ENCODE measurements at places on chromosomes 7 and 10. TPM values are rescaled to one million over a fixed set of nuclear protein-coding genes. Genes with fewer than 3 reads are reported as not detected.

Gene GPC2
- total RNA-seq, result 0.83 TPM

Gene CDH23
- 14.4 TPM for total RNA-seq

- no peak for DNase-seq
- H3K4me3 ChIP-seq, result no peak overlapping the region
- H3K27ac ChIP-seq, result no peak overlapping the region
- no peaks in the 10 kb centered on the region for H3K27me3 ChIP-seq
- no peaks in the 10 kb centered on the region for H3K4me1 ChIP-seq
- H3K36me3 ChIP-seq, result no peaks in the 10 kb centered on the region
These were observed 146.7 kb upstream of the COL1A2 start for GRCh38 chr7:94247970-94248369.

- no peaks in the 10 kb centered on the region for H3K4me1 ChIP-seq
- no peaks in the 10 kb centered on the region for H3K27me3 ChIP-seq
- no peak overlapping the region for H3K27ac ChIP-seq
- no peaks in the 10 kb centered on the region for H3K36me3 ChIP-seq
These were observed 288.2 kb upstream of the MAGI2 start for GRCh38 chr7:79741684-79742083.

- H3K27ac ChIP-seq, result no peak overlapping the region
- no peaks in the 10 kb centered on the region for H3K27me3 ChIP-seq
- DNase-seq, result no peak
- H3K4me3 ChIP-seq, result no peak overlapping the region
These were observed 79.5 kb downstream of the SLC13A1 start for GRCh38 chr7:123120286-123120685.

Gene NT5C3A
- total RNA-seq, result 18.1 TPM

DNA sequence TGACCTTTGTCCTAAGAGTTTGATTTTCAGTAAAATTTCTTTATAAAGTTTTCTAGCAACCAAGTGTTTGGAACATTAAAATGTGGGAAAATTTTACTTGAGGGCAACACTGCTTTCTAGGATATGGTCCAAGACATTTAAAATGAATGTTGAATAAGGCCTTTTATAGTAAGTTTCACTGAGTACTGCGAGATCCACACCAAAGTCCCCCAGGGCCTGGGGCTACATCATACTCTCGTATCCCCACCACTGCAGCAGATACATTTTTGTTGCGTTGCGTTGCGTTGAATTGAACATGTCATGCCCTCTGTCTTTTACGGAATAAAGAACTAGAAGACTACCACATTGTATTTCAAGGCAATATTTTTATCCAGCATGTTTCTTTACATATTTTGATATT is 44.5 kb downstream of the PRTFDC1 start:
- no peaks in the 10 kb centered on the region for H3K4me1 ChIP-seq
- no peak overlapping the region for H3K4me3 ChIP-seq
- no peak for DNase-seq
- no peaks in the 10 kb centered on the region for H3K36me3 ChIP-seq

Gene ABLIM1
- total RNA-seq, result 83.1 TPM

DNA sequence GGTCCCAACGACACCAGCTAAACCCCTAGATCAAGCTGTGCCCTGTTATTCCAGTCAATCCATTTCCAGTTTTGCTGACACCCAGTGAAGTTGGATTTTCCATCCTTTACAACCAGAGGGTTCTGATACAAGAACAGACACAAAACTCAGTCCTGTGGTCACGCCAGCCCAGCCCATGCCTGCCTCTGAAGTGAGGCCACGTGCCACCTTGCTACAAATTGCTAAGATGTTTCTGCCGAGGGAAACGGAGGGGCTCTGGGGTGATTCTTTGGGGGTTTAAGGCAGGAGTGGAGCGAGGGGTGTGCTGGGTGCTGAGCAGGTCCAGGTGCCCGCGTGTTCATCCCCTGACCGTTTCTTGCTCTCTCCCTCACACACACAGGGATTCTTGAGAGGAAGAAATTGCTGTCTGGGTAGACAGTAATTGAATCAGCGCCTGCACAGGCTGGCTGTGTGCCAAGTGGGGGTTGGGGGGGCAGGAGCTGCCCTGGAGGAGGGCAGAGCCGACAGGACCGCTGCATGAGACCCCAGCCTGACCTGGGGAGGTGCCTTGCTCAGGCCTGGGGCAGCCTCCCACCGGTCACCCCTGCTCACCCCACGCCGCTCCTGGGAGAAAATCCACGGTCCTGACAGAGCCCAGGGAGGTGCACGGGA is 38.1 kb downstream of the ADAP1 start:
- H3K27me3 ChIP-seq, result no peaks in the 10 kb centered on the region
- DNase-seq, result no peak
- H3K4me3 ChIP-seq, result no peak overlapping the region
- peaks cover 15% of the 10 kb centered on the region for H3K4me1 ChIP-seq
- H3K27ac ChIP-seq, result no peak overlapping the region

GRCh38 chr10:45553155-45553554 is 119.4 kb downstream of the ZFAND4 start:
- no peaks in the 10 kb centered on the region for H3K36me3 ChIP-seq
- H3K27me3 ChIP-seq, result no peaks in the 10 kb centered on the region
- no peaks in the 10 kb centered on the region for H3K4me1 ChIP-seq
- no peak for DNase-seq
- H3K27ac ChIP-seq, result no peak overlapping the region

Gene CFAP70
- total RNA-seq, result 1.0 TPM

- H3K27ac ChIP-seq, result no peak overlapping the region
- H3K4me1 ChIP-seq, result peaks cover 6% of the 10 kb centered on the region
- peaks cover 10% of the 10 kb centered on the region for H3K27me3 ChIP-seq
- DNase-seq, result no peak
- no peaks in the 10 kb centered on the region for H3K36me3 ChIP-seq
- H3K4me3 ChIP-seq, result no peak overlapping the region
These were observed 8.6 kb downstream of the VWC2 start for GRCh38 chr7:49781996-49782395.

GRCh38 chr7:31850066-31850465 is 163.1 kb downstream of the PPP1R17 start:
- H3K27me3 ChIP-seq, result no peaks in the 10 kb centered on the region
- H3K4me3 ChIP-seq, result no peak overlapping the region
- peaks cover 4% of the 10 kb centered on the region for H3K4me1 ChIP-seq

GRCh38 chr7:155191137-155191536 is 106.5 kb upstream of the INSIG1 start:
- no peak overlapping the region for H3K4me3 ChIP-seq
- H3K27ac ChIP-seq, result no peak overlapping the region
- H3K36me3 ChIP-seq, result no peaks in the 10 kb centered on the region
- H3K27me3 ChIP-seq, result no peaks in the 10 kb centered on the region
- no peaks in the 10 kb centered on the region for H3K4me1 ChIP-seq
- DNase-seq, result no peak

DNA sequence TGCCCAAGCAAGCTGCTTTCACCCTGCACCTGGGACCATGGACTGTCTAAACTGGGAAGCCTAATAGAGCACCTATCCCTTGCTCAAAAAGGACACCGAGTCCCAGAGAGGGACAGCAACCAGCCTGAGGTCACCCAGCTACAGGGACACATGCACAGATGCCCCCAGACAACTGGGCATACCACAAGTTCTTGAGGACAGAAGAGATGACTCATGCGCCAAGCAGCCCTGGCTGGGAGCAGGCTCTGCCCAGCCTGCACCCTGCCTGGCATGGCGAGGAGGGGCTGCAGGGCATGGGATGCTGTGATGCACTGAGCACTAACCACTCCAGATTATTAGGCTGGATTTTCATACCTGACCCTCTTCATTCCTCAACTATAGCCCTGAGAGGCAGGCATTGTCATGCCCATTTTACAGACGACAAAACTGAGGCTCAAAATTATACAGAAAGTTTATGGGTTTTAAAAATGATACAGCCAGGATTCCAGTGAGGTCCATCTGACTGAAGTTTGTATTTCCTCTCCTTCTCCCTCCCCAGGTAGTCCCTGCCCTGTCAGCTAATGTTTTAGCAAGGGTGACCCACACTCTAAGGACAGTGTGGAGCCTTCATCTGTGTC is 289.3 kb upstream of the ZMIZ1 start:
- H3K4me3 ChIP-seq, result no peak overlapping the region
- H3K4me1 ChIP-seq, result peaks cover 53% of the 10 kb centered on the region
- H3K27ac ChIP-seq, result no peak overlapping the region
- no peaks in the 10 kb centered on the region for H3K36me3 ChIP-seq
- no peaks in the 10 kb centered on the region for H3K27me3 ChIP-seq

Gene CHN2
- total RNA-seq, result 8.3 TPM

Gene MKX
- 35.5 TPM for total RNA-seq

Gene PFKFB3
- 49.1 TPM for total RNA-seq

DNA sequence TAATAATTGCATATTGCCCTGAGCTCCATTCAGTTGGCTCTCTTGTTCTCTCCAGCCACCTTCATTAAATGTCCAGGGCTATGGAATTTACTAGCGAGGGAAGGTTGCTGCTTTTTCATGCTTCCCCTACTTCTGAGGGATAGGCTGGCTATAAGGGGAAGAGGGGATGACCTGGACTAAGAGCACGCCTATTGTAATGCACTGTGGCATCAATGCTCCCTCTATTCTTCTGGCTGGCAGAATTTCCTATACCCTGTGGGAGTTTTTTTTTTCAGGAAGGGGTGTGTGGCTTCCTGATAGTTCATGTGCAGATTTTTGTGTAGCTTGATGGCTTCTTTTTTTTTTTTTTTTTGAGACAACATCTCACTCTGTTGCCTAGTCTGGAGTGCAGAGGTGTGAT is 155.8 kb downstream of the SND1 start:
- H3K4me1 ChIP-seq, result no peaks in the 10 kb centered on the region
- H3K4me3 ChIP-seq, result no peak overlapping the region
- H3K27me3 ChIP-seq, result no peaks in the 10 kb centered on the region

GRCh38 chr7:96949766-96950165 is 55.6 kb upstream of the DLX6 start:
- no peaks in the 10 kb centered on the region for H3K36me3 ChIP-seq
- no peak overlapping the region for H3K27ac ChIP-seq
- no peaks in the 10 kb centered on the region for H3K4me1 ChIP-seq
- no peaks in the 10 kb centered on the region for H3K27me3 ChIP-seq
- DNase-seq, result no peak

- H3K27me3 ChIP-seq, result no peaks in the 10 kb centered on the region
- peaks cover 85% of the 10 kb centered on the region for H3K36me3 ChIP-seq
- DNase-seq, result no peak
- H3K4me3 ChIP-seq, result no peak overlapping the region
These were observed 71.5 kb downstream of the WAPL start for GRCh38 chr10:86449926-86450558.

DNA sequence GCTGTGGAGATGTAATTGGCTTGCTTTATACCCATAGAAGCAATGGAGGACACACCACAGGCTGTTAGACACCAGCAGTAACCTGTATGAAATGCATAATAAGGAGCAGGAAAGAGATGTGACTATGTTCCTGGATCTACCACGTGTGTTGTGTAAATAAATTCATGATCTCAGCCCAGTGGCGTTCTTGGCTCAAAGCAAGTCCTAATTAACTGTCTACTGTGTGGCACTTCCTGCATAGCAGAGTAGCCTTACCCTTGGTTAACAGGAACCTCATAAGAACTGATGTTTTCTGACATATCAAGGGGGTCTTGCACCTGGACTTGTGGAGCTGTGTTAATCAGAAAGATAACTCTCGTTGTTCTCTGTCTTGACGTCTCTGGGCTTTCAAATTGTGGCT is 25.7 kb upstream of the FAM180A start:
- H3K27ac ChIP-seq, result no peak overlapping the region
- DNase-seq, result no peak
- peaks cover 5% of the 10 kb centered on the region for H3K4me1 ChIP-seq
- no peak overlapping the region for H3K4me3 ChIP-seq

GRCh38 chr7:92836489-92836999 is at the start of gene CDK6:
Gene CDK6, minus strand, starts transcription at chr7:92836573. Its CDS starts 3,250 bp downstream, at chr7:92833323.
- H3K27ac ChIP-seq, result peak within 1 kb of the TSS; percentile 89
- no peaks in the 10 kb centered on the region for H3K27me3 ChIP-seq
- H3K4me1 ChIP-seq, result peaks cover 23% of the 10 kb centered on the region

GRCh38 chr7:37933018-37933566 is 12.7 kb downstream of the EPDR1 start:
- no peaks in the 10 kb centered on the region for H3K36me3 ChIP-seq
- no peaks in the 10 kb centered on the region for H3K4me1 ChIP-seq
- no peak overlapping the region for H3K27ac ChIP-seq
- DNase-seq, result no peak
- H3K4me3 ChIP-seq, result no peak overlapping the region
- H3K27me3 ChIP-seq, result no peaks in the 10 kb centered on the region

GRCh38 chr10:16816830-16817124 is 447 bp downstream of the RSU1 start:
- H3K27ac ChIP-seq, result peak overlapping the region; percentile 81
- H3K27me3 ChIP-seq, result no peaks in the 10 kb centered on the region
- H3K4me3 ChIP-seq, result peak overlapping the region; percentile 79
- DNase-seq, result no peak

- DNase-seq, result no peak
- H3K4me1 ChIP-seq, result peaks cover 18% of the 10 kb centered on the region
- no peaks in the 10 kb centered on the region for H3K36me3 ChIP-seq
- H3K27ac ChIP-seq, result peak within 1 kb of the TSS; percentile 66
- H3K4me3 ChIP-seq, result peak within 1 kb of the TSS; percentile 70
- no peaks in the 10 kb centered on the region for H3K27me3 ChIP-seq
These were observed at the start of gene PIK3AP1 for GRCh38 chr10:96720422-96721206. Gene PIK3AP1, minus strand, starts transcription at chr10:96720514. Its CDS starts 120 bp downstream, at chr10:96720394.

GRCh38 chr7:102407910-102408309 is 11.7 kb downstream of the PRKRIP1 start:
- DNase-seq, result no peak
- H3K4me3 ChIP-seq, result no peak overlapping the region
- H3K27me3 ChIP-seq, result no peaks in the 10 kb centered on the region
- H3K4me1 ChIP-seq, result peaks cover 2% of the 10 kb centered on the region
- H3K36me3 ChIP-seq, result peaks cover 87% of the 10 kb centered on the region

GRCh38 chr10:48981310-48981907 is 41.8 kb upstream of the LRRC18 start:
- no peaks in the 10 kb centered on the region for H3K36me3 ChIP-seq
- H3K27ac ChIP-seq, result no peak overlapping the region
- no peak overlapping the region for H3K4me3 ChIP-seq
- no peak for DNase-seq
- H3K27me3 ChIP-seq, result no peaks in the 10 kb centered on the region

DNA sequence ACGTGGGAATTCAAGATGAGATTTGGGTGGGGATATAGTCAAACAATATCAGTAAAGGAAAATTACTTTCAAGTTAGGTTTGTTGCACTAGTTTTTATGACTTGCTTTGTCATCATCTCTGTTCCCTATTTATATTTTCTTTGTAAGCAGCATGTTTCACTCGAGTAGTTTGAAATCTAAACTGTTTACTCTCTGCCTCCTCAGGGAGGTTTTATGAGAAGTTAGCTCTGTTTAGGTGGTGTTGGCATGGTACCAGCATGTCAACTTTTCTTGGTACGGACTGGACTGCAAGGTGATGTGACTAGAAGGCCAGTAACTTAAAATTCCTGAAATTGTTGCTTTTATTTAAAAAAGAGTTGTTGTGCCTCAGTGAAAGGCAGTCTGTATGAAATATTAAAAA is 59.2 kb upstream of the MTPN start:
- DNase-seq, result no peak
- H3K27ac ChIP-seq, result no peak overlapping the region
- H3K4me1 ChIP-seq, result peaks cover 29% of the 10 kb centered on the region
- H3K4me3 ChIP-seq, result no peak overlapping the region

DNA sequence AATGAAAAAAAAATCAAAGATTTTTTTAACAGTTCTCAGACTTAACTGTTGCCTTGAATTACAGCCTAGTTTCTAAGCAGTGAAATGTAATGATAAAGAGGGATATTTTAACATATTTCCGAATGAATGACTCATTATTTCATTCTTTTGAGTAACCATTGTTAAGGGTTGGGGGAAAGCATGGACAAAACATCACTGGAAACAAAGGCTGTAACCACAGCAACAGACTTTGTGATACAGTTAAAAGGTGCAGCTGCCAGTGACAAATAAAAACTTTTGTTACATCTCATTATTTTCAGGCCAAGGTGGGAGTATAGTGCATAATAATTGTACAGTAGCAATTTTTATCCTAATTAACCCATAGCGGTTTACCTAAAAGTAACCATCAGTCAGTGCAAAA is 172.6 kb downstream of the LRRTM3 start:
- no peak for DNase-seq
- H3K4me3 ChIP-seq, result no peak overlapping the region
- no peaks in the 10 kb centered on the region for H3K27me3 ChIP-seq
- no peaks in the 10 kb centered on the region for H3K36me3 ChIP-seq
- H3K27ac ChIP-seq, result no peak overlapping the region
